ENCODE measurements at places on chromosomes 16 and 17.

DNA sequence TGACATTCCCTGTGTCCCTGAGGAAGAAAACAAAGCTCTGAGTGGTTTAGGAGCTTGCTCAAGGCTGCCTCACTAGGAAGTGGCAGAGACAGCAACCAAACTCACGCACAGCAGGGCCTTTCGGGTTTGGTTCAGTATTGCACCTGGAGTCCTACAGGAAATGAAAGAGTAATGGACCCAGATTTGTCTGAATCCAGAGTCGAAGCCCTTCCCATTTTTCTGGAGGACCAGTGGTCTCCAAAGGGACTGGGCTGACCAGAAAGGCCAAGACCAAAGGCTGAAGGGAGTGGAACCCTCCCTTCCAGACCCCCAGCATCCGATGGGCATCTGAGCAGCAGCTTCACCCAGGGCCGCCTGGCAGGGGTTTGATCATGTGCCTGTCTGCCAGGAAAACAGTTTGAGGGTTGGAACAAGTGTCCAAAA, 85.5 kb upstream of the RPL38 start:
- DNase-seq = no peak

DNA sequence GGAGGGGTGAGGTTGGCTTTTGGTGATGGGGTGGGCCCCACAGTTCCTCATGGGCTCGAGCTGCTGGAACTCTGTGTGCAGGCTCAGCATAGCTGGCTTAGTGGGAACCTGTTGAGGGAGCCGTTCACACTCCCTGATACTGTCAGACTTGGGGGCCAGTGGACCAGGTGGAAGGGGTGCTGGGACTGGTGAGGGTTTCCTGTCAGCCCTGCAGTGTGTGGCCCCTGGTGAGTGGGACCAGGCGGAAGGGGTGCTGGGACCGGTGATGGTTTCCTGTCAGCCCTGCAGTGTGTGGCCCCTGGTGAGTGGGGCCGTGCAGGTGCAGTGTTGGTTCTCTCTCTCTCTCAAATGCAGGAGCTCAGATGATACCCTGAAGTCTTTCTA, 45.1 kb upstream of the ZNF750 start:
- no peak for DNase-seq

DNA sequence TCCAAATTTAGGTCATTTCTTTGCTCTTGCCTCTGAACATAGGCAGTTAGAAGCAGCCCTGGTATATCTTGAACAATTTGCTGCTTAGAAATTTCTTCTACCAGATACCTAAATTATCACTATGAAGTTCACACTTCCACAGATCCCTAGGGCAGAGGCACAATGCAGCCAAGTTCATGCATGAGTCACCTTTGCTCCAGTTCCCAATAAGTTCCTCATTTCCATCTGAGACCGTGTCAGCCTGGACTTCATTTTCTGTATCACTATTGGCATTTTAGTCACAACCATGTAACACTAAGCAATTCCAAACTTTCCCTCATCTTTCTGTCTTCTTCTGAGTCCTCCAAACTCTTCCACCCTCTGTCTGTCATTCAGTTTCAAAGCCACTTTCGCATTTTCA, 45.0 kb downstream of the KCNJ16 start:
- DNase-seq = no peak

GRCh38 chr16:977081-977701, 4.4 kb upstream of the SOX8 start:
- DNase-seq = no peak

- DNase-seq = no peak
Observed at GRCh38 chr17:32477220-32477619, 9.6 kb upstream of the CDK5R1 start.

DNA sequence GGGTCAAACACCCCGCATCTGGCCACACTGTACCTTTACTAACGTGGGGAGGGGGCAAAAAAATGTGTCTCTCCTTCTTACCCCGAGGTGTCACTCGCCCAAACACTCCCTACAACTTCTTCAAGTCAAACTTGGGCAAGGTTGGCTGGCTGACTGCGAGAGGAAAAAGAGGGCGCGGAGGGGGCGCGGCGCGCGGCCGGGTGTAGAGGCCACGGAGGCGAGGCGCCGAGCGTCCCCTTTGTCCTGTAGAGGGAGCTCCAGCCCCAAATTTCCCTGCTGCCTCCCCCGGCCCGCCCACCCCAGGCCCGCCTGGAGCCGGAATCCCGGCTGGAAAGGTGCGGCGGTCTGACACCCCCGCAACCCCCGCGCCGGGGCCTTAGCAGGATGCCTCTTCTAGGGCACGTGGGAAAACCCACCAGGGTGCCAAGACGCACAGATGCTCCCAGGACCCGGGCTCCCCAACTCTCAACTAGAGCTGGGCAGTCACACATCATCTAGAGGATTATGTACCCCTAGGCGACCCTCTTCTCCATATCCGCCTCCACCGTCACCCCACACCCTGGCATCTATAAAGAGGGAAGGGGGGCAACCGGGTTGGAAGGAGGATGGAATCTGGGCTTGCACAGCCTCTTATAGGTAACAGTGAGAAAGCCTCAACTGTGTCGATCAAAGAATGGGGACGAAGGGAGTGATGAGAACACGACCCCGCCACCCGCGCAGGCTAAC, 4.2 kb downstream of the IRX3 start:
- no peak for DNase-seq

DNA sequence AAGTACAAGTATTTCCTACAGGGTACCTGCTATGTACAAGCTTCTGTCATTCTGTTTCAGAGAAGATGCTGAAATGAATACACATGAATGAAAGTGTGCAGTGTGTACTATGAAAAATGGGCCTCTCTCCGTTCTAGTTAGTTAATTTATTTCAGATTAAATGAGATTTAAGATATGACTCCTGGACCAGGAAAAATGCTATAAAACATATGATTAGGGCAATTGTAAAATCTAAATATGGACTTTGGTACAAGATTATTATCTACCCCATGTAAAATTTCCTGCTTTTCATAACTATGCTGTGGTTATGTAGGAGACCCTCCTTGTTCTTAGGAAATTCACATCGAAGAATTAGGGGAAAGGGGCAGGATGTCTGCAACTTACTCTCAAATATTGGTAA, 28.9 kb downstream of the MYO1D start:
- DNase-seq = no peak

DNA sequence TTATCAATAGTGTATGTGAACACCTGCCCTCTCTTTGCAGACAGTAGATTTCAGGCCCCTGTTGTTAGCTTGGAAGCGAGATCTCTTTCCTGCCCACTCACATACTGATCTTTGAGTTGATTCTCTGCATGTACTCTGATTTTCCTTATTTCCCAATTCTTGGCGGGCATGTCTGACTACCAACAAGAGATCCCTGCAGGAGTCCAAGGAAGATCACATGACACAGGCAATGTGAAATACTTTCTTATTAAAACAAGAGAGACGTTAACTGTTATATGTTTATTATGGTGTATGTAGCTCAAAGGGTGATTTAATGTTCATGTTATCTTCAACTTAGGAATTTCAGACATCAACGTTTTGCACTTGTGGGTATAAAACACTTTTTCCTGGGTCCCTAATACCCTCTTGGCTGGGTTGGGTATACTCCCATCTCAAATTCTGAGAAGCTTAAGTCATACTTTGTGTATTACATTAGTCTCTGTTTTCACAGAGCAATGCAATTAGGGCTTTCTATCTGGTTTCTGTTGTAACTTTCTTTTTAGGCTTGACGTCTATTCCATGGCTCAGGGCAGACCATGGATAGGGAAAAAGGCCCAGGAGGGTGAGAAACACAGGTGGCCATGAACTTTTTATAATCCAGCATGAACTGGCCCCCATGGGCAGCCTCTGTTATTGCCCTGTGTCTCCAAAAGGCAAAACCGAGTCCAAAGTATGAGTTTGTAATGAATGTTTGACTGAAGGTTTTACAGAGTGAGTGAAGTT, 32.2 kb downstream of the HSD17B2 start:
- DNase-seq = no peak

DNA sequence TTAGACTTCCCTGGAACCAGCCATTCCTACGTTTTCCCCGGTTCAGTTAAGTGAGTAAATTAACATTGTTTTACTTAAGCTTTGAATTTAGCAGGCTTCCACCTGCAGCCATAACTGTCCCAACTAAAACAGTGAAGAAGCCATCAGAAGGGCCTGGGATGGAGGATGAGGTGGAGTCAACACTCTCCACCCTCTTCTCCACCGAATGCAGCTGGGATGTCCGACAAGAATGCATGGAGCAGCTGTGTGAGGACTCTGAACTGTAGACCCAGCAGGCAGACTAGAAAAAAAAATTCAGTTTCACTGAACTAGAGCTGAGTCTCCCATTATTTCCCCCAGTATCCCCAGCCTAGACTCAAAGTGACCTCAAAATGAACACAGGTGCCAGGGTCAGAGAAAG, 114.8 kb downstream of the C16orf95 start:
- DNase-seq = no peak

GRCh38 chr17:42163113-42163512, 8.3 kb upstream of the RAB5C start:
- DNase-seq = peak; percentile 4

GRCh38 chr17:47208744-47209488, at the start of gene MYL4:
TSS of gene MYL4 (plus strand) at chr17:47209348. CDS start at chr17:47209423, 75 bp downstream.
- DNase-seq = no peak

DNA sequence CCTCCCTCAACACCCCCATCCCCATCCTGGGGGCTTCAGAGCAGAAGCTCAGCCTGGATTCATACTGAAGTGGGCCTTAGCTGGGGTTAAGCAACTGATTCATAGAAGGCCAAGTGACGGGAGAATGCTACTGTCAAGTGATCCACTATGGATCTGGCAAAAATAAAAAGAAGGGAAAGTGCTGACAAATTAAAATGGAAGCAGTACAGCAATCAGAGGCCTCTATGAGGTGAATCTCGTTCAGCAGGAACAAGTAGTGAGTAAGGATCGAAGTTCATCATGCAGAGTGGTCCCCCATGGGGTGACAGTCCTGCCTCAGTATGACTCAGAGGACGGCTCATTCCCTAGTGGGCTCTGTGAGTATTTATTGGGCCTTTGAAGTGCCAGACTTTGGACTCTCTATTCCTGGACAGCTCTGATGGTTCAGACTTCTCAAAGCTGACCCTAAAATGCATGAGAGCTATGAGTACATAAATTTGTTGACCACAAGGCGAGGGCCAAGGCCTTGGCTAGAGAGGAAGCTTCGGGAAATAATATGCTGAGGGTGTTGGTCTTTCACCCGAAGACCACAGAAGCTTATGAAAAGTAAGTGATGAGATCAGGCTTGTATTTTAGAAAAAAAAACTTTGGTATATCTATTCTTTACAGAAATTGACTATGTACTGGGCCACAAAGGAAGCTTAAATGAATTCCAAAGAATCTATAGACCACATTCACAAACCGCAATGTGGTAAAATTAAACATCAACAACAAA, 5.3 kb upstream of the NSMCE1 start:
- no peak for DNase-seq

- no peak for DNase-seq
Observed at GRCh38 chr16:50705436-50706110, 12.2 kb downstream of the NOD2 start.

DNA sequence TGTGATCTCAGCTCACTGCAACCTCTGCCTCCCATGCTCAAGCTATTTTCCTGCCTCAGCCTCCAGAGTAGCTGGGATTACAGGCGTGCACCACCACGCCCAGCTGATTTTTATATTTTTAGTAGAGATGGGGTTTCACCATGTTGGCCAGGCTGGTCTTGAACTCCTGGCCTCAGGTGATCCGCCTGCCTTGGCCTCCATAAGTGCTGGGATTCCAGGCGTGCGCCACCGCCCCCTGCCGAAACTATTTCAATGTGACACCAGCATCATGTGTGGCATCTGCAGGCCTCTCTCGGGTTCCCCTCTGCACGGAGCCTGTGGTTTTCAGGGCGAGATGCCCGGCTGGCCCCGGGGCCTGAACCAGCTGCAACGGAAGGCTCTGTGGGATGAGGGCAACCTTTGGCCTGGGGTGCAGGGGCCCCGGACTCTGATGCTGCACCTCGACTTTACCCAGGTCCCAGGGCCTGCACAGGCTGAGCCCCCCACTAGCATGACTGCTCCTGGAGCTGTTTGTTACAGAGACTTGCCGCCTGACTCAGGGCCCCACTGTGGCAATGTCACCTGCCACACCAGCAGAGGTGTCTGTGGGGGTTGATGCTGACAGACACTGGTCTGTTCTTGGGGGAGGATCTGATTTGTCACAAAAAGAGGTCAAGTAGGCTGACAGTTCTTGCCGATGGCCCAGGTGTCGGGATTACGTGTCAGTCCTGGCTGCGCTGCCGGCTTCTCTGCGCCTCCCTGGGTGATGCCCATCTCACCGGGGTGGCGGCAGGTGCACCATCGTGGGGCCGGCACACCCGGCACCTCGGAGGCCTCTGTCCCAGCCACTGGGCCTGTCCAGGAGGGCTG, 8.6 kb upstream of the TEX19 start:
- no peak for DNase-seq

DNA sequence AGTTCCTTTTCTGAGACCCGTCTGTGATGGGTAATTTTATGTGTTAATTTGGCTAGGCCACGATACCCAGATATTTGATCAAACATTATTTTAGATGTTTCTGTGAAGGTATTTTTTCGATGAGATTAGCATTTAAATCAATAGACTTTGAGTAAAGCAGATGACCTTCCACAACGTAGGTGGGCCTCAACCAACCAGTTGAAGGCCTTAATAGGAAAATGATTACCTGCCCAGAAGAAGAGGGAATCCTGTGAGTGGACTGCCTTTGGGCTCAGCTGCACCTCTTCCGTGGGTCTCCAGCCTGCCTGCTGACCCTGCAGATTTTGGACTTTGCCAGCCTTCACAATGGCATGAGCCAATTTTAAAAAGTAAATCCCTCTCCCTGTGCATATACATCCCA, 61.6 kb upstream of the WSB1 start:
- no peak for DNase-seq

DNA sequence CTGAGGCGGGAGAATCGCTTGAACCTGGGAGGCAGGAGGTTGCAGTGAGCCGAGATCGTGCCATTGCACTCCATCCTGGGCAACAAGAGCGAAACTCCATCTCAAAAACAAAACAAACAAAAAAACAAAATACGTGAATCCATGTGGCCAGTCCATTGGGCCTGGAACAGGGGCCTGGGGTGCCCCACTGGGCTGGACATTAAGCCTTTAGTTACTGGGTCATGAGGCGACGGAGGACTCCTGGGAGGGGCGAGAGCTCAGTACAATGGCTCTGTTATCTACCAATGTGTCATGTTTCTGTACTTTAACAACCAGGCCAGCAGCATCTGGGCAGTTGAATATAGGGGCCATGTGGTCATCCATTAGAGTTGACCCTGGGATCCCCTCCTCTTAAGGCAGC, 18.9 kb upstream of the CLEC18A start:
- DNase-seq = no peak

DNA sequence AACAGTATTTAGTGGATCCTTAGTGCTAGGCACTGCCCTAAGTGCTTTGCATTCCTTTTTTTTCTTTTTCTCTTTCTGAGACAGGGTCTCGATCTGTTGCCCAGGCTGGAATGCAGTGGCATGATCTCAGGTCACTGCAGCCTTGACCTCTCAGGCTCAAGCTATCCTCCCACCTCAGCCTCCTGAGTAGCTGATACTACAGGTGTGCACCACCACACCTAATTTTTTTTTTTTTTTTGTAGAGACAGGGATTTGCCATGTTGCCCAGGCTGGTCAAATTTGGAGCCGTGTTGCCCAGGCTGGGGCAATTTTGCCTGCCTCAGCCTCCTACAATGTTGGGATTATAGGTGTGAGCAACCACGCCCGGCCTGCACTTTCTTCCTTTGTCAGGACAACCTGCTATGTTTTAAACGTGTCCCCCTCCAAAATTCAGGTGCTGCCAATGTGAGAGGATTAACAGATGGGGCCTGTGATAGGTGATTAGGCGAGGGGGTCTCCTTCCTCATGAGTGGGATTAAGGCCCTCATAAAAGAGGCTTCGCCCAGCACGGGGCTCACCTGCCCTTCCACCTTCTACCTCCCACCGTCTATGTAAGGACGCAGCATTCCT, 5.4 kb downstream of the NQO1 start:
- DNase-seq = no peak

- DNase-seq = no peak
Observed at GRCh38 chr16:57009643-57010170, 20.4 kb downstream of the NLRC5 start.

Data from effector CD8-positive, alpha-beta T cell (primary cell).